ENCODE measurements at places on chromosomes 6 and 20. TPM values are rescaled to one million over a fixed set of nuclear protein-coding genes. Genes with fewer than 3 reads are reported as not detected.

WFDC5 gene
- polyA plus RNA-seq = not detected

ARMC2 gene
- polyA plus RNA-seq = 8.6 TPM

GINS1 gene
- 7.4 TPM for polyA plus RNA-seq

DNA sequence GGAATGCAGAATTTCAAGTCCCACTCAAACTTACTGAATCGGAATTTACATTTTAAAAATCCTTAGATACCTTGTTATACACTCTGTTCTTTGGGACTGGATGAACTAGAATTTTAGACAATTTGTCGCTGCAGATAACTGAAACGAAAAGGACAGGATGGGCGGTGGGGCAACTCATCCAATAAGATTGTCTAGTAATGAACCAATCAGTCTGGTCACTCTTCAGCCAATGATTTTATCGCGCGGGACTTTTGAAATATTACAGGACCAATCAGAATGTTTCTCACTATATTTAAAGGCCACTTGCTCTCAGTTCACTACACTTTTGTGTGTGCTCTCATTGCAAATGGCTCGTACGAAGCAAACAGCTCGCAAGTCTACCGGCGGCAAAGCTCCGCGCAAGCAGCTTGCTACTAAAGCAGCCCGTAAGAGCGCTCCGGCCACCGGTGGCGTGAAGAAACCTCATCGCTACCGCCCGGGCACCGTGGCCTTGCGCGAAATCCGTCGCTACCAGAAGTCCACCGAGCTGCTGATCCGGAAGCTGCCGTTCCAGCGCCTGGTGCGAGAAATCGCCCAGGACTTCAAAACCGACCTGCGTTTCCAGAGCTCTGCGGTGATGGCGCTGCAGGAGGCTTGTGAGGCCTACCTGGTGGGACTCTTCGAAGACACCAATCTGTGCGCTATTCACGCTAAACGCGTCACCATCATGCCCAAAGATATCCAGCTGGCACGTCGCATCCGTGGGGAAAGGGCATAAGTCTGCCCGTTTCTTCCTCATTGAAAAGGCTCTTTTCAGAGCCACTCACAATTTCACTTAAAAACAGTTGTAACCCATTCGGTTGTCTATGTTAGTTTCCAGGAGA lies 41.9 kb upstream of the HFE start:
- H3K36me3 ChIP-seq = no peaks in the 10 kb centered on the region
- peak; percentile 98 for DNase-seq
- peak overlapping the region; percentile 99 for H3K27ac ChIP-seq
- peaks cover 21% of the 10 kb centered on the region for H3K4me1 ChIP-seq
- H3K27me3 ChIP-seq = no peaks in the 10 kb centered on the region

DNA sequence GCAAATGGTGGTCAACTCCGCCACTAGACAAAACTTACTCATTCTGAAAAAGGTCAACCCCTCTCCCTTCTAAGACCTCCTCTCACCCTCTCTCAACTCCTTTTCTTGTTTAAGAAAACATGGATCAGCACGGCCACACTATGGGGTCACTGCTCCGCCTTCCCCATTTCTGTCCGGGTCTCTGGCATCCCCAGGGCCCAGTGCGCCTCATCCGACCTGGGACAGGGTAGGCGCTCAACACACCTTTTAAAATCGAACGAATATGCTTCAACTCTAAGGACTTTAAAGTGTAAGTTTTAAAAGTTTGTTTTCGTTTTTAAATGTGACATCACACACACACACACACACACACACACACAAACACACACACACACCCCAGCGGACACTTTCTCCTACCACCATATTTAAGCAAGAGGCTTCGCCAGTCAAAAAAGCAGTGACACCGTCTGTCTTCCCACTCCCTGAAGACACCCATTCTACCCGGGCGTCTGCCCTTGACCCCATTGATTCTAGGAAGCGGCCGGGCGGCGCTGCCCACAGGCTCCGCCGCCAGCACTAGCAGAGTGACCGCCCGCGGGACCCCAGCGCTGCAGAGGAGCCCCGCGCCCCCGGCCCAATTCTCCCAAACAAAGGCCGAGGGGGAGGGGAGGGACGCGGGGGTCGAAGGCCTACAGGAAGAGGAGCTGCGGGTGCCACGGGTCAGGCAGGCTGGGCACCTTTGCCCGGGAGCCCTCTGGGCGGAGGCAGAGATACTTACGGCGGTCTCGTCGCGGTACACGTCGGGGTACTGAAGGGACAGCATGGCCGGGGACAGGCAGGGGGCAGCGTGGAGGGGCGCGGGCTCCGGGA lies 568 bp downstream of the PREP start:
- peaks cover 21% of the 10 kb centered on the region for H3K4me1 ChIP-seq
- DNase-seq = peak; percentile 56
- H3K27ac ChIP-seq = peak overlapping the region; percentile 87
- H3K4me3 ChIP-seq = peak overlapping the region; percentile 93

Measured in muscle of leg (tissue), 16 donors.